OCI-M1 (cell line): ENCODE measurements at places on chromosomes 13 and 19.
A peak's percentile ranks its signal among the peaks of the same experiment; 100 is the strongest.

- no peak for DNase-seq
Measured at GRCh38 chr19:29530540-29531457, 5.0 kb downstream of the VSTM2B start.

DNA sequence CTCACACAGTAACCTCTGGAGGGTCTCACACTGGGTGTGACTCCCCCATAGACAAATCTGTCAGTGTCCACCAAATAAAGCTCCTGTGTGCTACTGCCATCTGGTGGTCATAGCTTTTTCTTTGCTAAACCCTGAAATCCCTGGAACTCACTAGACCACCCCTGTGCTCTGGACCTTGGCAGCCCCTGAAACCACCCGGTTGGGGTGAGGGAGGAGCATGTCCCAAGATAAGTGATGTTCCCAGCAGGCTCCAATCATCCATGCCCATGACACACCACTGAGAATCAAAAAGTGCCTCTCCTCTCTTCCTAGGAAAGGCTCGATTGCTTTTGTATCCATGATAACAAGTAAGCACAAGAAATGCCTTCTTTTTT, 6.5 kb upstream of the HSD17B14 start:
- peak; percentile 81 for DNase-seq

DNA sequence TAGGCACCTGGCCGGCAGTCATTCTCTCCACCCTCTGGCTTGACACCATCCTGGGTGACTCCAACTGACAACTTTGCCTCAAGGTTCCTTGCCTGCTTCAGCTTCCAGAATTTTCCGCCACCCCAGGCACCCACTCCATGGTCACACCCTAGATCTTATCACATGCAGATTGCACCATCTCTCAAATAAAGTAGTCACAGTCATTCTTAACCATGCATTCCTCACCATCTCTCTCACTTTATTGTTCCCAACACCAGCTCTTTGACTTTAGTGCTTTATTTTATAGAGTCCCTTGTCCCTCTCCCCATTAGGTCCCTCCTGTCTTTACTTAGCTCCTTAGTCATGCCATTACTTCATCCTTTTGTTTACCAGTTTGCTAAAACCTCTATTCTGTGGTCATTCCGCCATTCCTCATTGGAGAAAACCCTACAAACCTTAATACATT, 351.7 kb downstream of the SPRY2 start:
- DNase-seq = no peak

- DNase-seq = peak; percentile 66
Measured at GRCh38 chr13:41763782-41764181, 197.1 kb downstream of the VWA8 start.

DNA sequence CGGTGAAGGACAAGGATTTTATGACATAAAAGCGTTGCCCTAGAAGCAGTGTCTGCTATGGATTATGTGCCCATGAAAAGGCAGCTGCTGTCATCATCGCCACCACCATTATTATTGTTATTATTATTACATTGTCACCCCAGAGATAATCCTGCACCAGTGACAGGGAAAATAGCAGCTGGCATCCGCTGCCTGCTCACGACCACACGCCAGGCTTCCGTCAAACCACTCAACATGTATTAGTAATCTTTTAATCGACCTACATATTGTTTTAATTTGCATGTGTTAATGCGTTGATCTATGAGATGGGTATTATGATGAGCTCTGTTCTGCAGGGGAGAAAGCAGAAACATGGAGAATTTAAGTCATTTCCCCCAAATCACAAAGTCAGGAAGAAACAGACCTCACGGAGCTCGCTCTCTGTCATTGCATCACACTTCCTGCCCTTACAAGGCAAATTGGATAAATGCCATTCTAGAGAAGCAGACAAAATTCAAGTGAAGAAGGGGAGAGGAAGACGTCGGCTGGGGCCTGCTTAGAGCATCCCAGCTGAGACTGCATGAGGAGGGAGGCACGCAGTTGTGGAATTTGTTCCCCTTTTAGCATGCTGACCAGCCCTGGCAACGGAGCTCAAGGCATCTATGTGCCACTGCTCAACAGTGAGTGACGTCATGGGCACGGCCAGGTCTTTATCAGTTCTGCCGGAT, at the start of gene FFAR3:
Gene FFAR3 (plus strand): TSS at position 594 of the 707 bp plus-strand sequence. CDS start 431 bp downstream, outside the sequence.
- no peak for DNase-seq

DNA sequence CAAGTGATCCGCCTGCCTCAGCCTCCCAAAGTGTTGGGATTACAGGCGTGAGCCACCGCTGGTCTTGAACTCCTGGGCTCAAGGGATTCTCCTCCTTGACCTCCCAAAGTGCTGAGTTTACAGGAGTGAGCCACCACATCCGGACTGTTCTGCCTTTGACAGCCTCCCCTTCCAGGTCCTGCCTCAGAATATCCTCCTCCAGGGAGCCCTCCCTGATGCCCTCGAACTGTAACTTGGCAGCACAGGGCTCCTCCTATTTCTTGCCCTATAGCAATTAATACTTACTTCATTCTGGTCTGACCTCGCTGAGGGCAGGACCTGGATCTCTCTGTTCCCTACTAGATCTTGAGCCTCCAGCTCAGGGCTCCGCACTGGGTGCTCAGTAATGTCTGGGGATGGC, 5.9 kb downstream of the CPT1C start:
- no peak for DNase-seq

DNA sequence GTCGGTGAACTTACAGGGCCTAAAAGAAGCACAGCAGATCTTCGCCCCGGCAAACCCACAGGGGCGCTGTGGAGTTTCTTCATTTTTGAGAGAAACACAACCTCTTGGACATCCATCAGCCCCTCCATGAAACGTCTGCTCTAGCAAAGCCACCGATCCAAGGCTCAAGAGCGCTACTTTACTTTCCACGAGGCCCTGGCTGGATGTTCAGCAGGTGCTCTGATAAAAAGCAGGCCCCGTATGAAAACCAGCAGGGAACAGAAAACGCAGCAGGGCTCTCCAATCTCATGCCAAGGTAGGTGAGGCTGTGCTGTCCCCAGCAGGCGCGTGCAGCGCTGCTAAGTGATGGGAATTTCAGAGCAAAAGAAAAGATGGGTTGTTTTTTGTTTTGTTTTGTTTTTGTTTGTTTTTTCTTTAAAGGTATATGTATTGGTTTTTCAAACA, 86.7 kb downstream of the IRS2 start:
- DNase-seq = peak; percentile 27

- no peak for DNase-seq
Measured at GRCh38 chr19:4508698-4509097, 9.6 kb downstream of the PLIN4 start.

DNA sequence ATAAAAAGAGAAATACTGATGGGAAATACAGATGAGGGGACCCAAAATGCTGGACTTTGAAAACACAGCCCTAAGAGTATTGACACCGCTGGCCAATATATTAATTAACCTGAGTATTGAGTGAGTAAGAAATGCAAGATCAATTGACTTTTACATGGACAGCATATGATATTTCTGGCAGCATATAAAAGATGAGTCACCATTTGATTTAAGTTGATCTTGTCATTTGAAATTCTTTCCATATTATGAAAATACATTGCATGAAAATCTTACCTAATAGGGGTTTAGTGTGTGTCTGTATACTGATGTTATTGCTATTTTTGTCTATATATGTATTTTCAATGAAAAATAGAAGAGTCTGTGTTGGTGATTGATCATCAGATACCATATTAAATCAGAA, 619.6 kb downstream of the KCTD12 start:
- no peak for DNase-seq
